HS-27A (cell line): ENCODE measurements at places on chromosomes 3 and 15.
A peak's percentile ranks its signal among the peaks of the same experiment; 100 is the strongest.

- no peak for DNase-seq
Measured at GRCh38 chr15:60563539-60564404, 84.8 kb upstream of the ICE2 start.

- DNase-seq = no peak
Measured at GRCh38 chr3:45646051-45646585, 43.1 kb upstream of the SACM1L start.

DNA sequence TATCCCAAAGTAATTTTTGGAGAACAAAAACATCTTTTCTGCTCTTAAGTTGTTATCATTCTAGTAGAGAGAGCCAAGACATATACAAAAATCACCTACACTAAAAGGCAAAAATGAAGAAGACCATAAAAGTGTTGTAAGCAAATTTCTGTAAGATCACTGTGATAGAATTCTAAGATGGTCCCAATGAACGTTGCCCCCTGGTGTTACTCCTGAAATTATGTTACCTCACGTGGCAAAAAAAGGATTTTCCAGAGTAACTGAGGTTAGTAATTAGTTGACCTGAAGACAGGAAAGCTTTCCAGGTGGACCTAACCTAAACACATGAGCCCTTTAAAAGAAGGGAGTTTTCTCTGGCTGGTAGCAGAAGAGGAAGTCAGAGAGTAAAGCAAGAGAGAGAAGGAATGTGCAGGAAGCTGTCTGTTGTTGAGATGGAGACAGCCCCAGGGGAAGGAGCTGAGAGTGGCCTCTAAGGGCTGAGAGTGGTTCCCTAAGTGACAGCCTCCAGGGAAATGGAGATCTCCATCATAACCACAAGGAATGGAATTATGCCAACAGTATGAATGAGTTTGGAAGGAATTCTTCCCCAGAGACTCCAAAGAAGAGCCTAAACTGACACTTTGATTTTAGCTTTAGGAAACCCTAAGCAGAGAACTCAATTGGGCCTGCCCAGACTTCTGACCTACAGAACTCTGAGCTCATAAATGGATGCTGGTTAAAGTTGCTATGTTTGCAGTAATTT is 205.9 kb downstream of the CD47 start:
- DNase-seq = peak; percentile 41

DNA sequence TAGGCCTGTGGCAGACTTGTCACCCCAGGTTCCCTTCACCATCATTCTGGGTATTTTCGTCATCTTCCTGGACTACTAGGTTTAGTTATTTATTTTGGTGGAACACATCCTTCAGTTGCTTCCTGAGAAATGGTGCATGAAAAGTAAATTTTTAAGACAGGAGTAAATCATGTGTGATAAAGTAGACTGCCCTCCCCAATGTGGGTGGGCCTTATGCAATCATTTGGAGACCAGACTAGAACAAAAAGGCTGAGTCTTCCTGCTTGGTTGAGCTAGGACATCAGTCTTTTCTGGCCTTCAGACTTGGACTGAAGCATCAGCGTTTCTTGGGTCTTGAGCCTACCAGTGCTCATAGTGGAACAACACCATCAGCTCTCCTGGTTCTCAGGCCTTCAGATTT is 50.7 kb upstream of the SLC2A2 start:
- DNase-seq = no peak

DNA sequence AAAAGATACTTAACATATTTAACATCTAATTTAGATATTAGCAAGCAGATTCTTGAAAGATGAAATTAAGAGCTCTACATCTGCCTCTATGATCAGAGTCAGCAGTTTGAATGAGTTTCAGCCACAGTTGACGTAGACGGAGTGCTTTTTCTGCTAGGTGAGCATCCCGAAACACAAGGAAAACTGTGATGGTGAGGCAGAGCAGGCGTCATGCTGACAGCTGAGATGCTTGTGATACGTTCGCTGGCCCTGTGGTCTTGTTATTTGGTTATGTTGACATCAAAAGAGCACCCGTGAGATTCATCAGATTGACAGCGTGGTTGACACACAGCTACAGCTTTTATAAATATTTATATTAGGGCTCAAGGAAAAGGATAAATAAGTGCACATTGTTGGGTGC is 19.6 kb upstream of the GOLGA8B start:
- no peak for DNase-seq

DNA sequence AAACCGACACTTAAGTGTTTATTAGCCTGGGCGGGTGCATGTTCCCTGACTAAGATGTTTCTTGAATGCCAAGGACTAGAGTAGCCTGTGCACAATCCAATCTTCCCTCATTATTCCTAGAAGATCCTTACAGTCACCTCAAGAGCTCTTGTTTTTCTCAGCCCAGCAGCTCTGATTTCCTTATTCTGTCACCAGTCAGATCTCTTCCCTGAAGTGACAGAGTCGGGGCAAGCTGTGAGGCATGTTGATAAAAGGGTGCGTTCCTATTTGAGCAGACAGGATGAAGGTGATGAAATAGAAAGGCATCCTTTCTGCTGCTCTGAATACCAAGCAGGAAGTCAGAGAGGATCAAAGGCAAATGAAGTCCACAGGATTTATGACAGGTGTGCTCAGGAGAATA is 125.6 kb upstream of the MCTP2 start:
- DNase-seq = no peak

- DNase-seq = no peak
Measured at GRCh38 chr3:186109897-186110803, 1.3 kb upstream of the ETV5 start.

GRCh38 chr3:187497052-187497451 is 128.9 kb downstream of the RTP4 start:
- no peak for DNase-seq

GRCh38 chr3:116124166-116124565 is 321.1 kb downstream of the LSAMP start:
- no peak for DNase-seq

- DNase-seq = no peak
Measured at GRCh38 chr3:99505200-99505599, 133.2 kb upstream of the COL8A1 start.

DNA sequence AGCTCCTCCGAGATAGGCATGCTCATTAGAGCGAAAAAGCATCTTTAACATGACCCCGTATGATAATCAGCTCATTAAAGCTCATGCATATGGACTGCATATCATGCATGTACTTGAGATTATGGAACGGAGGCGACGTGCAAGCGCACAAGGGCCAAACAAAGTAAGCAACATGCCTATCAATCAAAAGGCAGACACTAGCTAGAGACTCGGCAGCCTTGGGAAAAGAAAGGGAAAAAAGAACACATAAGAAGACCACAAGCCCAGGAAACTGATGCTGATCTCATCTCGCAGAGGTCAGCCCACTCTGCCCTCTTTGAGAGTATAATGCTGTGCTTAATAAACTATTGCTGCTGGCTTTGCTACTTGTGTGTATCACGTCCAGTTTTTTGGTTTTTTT is 2.6 kb upstream of the ACOX2 start:
- DNase-seq = no peak

- DNase-seq = no peak
Measured at GRCh38 chr15:42742149-42742548, 5.2 kb upstream of the CDAN1 start.

DNA sequence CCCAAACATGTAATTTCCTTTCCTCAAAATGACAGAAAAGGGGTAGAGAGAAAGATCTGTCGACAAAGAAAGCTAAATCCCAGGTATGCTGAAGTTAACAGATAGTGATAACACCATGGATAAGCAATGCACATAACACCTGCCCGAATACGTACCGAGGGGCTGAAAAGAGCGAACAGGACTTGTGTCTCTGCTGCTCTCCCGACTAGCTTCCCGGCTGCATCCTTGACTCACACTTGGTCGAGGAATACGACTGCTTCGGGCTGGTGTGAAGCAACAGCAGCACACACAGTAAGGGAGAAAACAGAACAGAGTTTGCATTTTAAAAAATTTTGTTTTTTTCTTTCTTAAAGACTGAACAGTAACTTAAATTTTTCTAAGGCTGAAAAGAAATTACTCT is 136.4 kb downstream of the CLASP2 start:
- DNase-seq = no peak

- DNase-seq = no peak
Measured at GRCh38 chr15:57505949-57506391, 85.7 kb upstream of the MYZAP start.

GRCh38 chr3:58214484-58215316 is 3.9 kb upstream of the DNASE1L3 start:
- no peak for DNase-seq

DNA sequence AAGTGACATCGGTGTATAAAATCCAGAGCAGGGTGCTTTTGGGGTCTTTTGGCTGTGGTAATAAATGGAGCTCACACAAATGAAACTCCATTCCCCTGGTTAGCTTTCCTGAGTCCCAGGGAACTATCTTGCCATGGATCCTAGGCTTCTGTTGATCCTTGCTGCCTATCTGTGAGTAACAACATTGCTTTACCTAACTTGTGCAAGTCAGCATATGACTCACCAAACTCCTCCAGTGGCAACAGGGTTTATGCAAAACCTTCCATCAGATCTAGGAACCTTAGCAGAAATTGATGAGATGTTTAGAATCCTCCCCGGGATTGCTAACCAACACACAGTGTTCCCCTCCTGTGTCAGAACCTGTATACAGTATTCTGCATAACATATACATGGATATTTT is 105.4 kb downstream of the SCAPER start:
- no peak for DNase-seq

GRCh38 chr3:113204371-113204770 is 7.0 kb upstream of the BOC start:
- DNase-seq = no peak

DNA sequence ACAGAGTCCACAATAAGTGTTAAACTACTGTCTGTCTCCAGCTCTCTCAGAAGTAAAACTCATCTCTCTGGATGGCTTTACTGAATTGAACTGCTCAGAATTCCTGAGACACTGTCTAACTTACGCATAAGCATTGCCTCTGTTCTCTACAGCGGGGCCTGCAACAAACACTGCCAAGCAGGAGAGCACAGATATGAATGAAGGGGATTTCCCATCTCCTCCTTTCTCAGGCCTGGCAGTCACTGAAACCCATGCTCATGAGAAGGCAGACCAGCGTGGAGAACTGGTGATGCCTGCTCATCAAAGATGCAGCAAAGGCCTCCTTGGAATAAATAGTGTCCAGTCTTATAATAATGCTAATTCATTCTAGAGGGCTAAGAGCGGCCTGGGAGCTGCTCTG is 10.3 kb downstream of the RASGRP1 start:
- DNase-seq = no peak

DNA sequence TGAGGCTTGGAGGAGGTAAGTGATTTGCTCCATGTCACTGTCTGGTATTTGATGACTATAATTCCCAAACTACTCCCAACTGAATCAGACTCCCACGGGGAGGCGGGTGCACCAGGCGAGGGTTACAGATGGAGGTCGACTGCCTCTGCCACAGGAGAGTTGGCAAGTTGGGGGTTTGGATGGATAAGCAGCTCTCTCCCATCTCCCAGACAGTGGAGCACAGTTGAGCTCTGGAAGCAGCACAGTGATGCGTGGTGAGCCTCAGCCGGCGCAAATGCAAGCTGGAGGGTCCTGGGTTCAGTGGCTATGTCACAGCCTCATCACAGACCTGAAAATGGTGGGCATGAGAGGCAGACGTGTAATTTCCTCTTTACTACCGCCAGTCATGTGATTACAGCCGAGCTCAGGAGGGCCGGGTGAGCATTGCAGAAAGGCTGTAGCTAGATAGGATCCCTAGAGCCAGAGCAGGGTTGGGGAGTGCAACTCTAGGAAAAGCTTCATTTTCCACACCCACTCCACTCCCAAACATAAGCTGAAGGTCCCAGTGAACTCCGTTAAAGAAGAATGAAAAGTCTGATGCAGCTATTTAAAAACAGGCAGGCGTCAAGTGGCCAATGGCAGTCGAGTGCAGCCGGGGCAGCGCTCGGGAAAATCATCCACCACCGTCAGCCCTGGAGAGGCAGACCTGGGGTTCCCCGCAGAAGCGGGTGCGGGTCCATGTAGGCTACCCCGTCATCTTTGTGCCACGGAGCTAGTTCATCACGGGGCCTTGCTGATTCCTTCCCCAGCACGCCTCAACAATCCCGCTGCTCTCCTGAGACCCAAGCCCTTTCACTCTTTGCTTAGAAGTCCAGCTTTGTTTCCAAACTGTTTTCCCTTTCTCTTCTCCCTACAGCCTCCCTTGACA is 33.3 kb upstream of the VPS8 start:
- DNase-seq = no peak

GRCh38 chr15:75606711-75607699 is 18.5 kb downstream of the SNUPN start:
- DNase-seq = no peak
